Chondrocyte (in vitro differentiated cells): ENCODE measurements at places on chromosomes 7 and 10. TPM values are rescaled to one million over a fixed set of nuclear protein-coding genes. Genes with fewer than 3 reads are reported as not detected.

GRCh38 chr7:265998-266850 lies 23.7 kb upstream of the FOXL3 start:
- no peak overlapping the region for H3K27ac ChIP-seq
- DNase-seq: peak; percentile 84
- H3K4me3 ChIP-seq: no peak overlapping the region
- peaks cover 3% of the 10 kb centered on the region for H3K27me3 ChIP-seq

COMTD1 gene
- 12.8 to 15.7 TPM (median 13.2 TPM) in 3 replicates for total RNA-seq

DNA sequence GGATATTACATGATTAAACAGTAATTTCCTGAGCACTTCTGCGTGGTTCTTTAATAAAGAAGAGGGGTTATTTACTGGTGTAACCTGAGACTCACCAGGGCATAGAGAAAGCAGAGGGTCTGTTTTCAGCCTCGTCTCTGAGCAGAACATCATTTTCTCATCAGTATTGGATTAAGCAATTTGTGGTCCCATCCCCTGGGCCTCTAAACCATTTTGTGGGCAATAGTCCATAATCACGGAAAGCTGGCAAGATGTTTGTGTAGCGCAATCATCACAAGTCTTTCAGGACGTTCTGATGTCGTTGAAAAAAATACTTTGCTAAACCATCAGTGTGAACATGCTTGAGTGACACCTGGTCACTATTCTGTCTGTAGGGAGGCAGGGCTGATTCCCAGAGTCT lies 37.1 kb upstream of the SEC61G start:
- H3K36me3 ChIP-seq: peaks cover 2% of the 10 kb centered on the region
- H3K27me3 ChIP-seq: peaks cover 6% of the 10 kb centered on the region
- no peak overlapping the region for H3K27ac ChIP-seq

SEM1 gene
- total RNA-seq: 33.3 to 58.8 TPM (median 35.9 TPM) in 3 replicates

CYP26C1 gene
- 0.10 to 0.25 TPM (median 0.15 TPM) in 3 replicates for total RNA-seq

IL15RA gene
- total RNA-seq: 0.56 to 0.65 TPM in 2 of 3 replicates, not detected in the other

- H3K4me1 ChIP-seq: peaks cover 47% of the 10 kb centered on the region
- H3K27me3 ChIP-seq: no peaks in the 10 kb centered on the region
- no peak for DNase-seq
- H3K36me3 ChIP-seq: no peaks in the 10 kb centered on the region
- peak overlapping the region; percentile 95 for H3K27ac ChIP-seq
These were observed 559 bp upstream of the FKBP14 start for GRCh38 chr7:30027065-30027456.

DNA sequence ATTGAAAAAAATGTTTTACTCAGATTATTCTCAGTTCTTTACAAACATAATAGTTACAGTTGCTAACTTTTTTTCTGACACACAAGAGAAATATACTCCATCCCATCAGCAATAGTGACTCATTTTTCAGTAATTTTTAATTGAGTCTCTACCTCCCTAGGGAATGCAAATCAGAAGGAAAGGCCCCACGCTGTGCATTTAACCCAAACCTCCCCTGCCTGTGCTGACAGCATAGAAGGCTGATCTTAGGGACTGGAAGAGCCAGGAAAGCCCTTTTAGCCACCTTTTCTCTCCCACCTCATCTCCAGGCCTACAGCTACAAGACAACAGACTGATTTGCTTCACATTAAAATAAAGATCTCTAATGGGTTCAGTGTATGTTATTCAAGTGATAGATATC lies 24.7 kb upstream of the PIK3CG start:
- H3K27ac ChIP-seq: no peak overlapping the region
- no peak overlapping the region for H3K4me3 ChIP-seq
- no peak for DNase-seq
- peaks cover 6% of the 10 kb centered on the region for H3K4me1 ChIP-seq

PNLIPRP3 gene
- not detected in 3 replicates for total RNA-seq

DNA sequence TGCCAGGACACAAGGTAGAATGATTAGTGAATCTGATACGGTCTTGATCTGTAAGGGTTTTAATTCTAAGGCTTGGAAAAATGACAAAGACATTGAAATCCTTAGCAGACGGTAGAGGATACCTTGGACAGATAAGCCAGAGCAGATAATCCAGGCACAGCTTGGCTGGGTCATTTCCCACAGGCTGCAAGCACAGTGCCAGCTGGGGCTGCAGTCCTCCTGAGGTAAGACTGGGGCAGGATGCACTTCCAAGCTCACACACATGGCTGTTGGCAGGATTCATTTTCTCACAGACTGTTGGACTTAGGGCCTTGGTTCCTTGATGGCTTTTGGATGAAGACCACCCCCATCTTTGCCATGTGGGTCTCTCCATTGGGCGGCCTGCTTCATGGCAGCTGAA lies 63.2 kb upstream of the BMPER start:
- DNase-seq: no peak
- H3K27ac ChIP-seq: no peak overlapping the region
- H3K36me3 ChIP-seq: no peaks in the 10 kb centered on the region
- H3K4me3 ChIP-seq: no peak overlapping the region
